ENCODE measurements at places on chromosomes 2 and 18.

GRCh38 chr2:186308347-186308746, 177.7 kb upstream of the ZC3H15 start:
- DNase-seq = no peak

GRCh38 chr2:145190031-145190703, 670.2 kb upstream of the ZEB2 start:
- no peak for DNase-seq

- no peak for DNase-seq
Observed at GRCh38 chr18:77043541-77044280, 88.9 kb downstream of the MBP start.

DNA sequence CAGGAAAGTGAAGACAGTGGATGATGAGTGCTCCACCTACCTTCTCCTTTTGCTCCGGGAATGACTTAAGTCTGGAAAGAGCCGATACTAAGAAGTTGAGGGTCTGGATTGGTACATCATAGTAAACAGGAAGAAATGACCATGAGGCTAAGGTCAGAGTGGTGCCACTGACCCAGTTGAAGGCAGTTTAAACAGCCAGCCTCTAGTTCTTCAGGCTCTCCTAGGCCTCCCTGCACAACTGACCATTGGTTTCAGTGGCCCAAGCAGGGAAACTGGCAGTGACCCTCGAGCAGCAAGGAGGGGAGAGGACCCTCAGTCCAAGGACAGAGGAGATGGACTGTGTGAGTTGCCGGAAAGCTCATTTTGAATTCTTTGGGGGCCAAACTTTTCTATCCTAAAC, 119.1 kb downstream of the MAP4K4 start:
- DNase-seq = no peak

GRCh38 chr2:48635786-48636185, 18.1 kb downstream of the GTF2A1L start:
- DNase-seq = no peak

DNA sequence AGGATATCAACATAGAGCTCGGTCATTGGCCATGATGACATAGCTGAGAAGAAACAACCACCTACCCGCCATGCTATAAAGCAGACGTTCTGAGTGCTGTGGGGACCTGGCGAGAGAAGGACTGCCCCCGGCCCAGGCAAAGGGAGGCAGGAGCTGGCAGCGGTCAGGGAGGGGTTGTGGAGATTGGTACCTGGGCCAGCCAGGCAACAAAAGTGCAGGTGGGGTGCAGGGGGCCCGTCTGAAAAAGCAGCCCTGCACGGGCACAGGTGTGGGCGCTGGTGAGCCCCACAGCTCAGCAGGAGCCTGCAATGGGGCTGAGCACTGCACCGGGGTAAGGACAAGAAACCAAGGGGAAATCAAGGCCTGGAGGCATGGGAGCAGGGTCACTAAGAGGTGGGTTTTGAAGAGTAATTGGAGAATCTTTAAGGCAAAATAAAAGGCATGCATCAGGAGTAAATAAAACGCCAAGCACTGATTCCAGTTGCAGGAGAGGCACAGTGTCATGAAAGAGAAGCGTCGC, 464.0 kb downstream of the EIPR1 start:
- DNase-seq = no peak

DNA sequence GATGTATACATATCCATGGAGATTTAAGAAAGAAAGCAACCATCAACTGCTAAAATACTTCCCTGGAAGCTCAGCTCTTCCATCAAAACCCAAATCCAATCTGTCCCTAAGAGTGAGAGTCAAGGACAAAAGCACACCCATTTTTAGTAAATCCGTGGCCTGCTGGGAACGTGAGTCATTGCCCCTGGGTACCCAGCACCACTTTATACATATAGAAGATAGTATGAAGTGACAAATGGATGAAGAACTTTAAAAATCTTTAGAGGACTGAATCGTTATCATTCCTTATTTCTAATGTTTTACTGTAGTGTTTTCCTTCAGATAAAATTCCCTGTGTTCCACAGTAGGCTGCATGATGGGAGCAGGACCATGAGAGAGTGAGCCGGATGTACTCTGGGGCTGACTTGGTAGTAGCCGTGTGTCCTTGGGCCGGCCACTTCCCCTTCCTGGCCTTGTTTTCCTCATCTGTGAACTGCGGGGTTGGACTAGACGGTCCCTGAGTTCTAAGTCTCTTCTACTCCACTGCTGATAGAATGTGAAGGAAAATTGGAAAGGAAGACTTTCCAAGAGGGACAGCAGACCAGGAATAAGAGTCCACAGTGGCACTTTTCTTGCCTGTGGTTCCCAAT, 28.5 kb upstream of the CEP68 start:
- DNase-seq = no peak

DNA sequence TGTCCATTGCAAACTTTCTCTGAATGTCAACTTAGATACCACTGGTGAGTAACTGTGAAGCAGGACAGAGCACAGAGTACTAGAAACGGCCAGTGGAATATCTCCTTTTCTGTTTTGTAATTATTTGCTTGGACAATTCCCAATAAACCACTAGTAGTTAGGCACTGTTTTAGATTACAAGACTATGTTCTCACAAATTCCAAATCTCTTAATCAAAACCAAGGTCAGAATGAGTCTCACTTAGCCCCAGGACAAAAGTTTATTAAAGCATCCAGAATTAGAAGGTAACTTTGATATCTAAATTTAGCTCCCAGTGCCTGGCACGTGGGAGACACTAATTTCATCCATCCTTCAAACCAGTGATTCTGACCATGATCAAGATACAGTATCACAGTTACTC, 89.0 kb downstream of the ZNF521 start:
- no peak for DNase-seq

GRCh38 chr18:72411261-72411660, 132.9 kb downstream of the CBLN2 start:
- no peak for DNase-seq

DNA sequence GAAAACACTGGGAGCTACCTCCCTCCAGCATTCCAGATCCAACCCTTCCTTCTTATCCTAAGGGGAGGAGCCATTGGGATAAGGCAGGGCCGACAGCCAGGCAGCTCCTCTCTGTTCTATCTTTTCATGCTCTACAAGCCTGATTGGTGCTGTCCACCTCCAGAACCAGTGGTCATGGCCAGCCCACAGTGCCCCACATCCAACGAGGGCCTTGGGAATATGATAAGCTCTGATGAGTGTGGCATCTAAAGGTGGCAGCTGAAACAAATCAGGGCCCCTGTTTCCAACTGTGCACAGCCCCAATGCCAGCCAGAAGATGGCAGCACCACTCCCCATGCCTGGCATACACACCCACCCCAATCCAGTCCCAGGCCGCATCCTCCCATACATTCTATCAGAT, 329.3 kb downstream of the C1D start:
- DNase-seq = no peak

DNA sequence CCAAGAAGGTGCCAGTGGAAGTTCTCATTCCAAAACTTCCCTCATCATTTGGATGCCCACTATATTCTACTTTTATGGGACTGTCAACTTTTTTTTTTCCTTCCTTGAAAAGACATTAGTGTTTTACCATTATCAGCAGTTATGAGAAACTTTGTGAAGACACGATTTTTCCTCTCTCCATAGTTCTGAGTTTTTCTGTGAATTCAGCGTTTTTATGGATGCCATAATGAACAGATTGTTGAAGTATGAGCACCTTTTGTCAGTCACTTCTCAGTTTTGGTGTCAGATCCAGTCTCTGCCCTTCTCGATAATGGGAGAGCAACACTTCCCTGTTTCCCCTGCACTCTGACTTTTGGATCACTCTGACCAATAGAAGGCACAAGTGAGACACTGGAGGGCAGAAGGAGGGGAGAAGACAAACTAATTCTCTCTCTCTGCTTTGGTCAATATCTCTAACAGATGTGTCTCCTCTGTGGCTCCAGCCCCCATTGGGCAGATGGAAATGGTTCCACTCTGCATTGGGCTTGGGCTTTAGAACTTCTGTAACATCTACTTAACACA, 53.5 kb upstream of the FN1 start:
- no peak for DNase-seq

- DNase-seq = no peak
Observed at GRCh38 chr2:84781942-84782716, 98.8 kb downstream of the TRABD2A start.

- DNase-seq = no peak
Observed at GRCh38 chr2:125095826-125096225, 1070.7 kb downstream of the CNTNAP5 start.

DNA sequence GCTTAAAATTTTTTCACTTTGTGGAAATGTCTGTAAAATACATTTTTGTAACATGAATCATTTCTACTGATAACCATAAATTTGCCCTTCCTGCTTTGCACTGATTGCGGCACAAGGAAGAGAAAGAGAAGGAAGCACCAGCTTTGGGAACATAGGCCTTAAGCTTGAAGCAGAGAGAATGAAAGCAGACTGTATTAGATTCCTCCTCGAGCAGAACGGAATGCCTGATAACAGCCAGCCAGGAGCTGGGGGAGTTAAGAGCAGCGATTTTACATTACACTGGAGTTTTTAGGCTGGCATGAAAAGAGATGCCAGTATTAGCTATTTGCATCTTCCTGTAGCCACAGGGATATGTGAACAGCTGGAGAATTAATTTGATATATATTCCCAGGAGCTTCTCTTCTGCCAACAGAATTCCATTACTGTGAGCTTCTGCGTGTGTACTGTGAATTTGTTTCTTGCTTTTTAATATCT, 33.5 kb downstream of the CRIM1 start:
- no peak for DNase-seq

DNA sequence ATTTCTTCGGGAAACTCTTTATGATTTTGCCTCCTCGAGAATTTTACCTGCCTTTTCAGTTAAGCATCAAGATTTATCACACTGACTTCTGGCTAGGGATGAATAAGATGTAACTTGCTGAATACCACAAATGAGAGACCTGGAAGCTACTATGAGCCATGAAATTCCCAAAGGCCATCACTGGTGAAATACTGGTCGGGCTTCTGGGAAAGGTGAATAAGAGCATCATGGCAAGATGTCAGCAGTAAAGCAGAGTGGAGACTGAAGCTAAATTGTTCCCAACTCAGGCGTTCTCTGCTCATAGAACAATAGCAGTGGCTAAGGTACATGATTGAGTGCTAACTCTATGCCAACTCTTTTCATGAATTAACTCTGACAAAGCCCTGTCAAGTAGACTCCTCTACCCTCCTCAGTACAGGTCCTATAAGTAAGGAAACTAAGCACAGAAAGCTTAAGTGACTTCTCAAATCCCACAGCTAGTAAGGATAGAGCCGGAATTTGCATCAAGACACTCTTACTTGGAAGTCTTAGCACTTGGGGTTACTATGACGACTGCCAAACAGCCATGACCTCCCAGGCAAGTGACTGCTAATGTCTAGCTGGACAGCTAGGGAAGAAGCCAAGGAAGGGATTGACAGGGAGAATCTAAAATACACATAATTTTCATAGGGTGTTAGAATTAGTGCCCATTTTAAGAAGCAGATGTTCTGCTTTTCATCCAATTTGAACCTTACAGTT, 22.7 kb upstream of the DSC3 start:
- no peak for DNase-seq

DNA sequence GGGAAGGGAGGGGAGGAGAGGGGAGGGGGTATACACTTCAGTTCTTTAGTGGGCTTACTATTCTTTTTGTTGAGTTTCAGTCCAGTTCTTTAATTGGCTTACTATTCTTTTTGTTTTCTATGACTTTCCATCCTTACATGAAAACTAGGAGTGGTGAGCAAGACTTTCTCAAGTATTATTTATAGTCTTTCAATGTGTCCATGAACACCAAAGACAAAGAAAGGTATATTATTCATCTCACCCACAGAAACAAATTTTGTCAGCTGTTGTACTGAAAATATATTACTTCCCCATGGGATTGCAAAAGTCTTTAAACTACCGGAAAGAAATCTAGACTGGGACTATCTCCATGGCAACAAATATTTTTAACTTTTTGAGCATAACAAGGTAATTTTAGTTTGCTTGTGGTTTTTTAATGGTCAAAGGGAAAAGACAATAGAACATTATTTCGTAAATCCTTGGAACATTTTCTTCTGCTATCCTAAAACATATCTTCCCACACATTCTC, 17.6 kb downstream of the ADAM17 start:
- DNase-seq = no peak

DNA sequence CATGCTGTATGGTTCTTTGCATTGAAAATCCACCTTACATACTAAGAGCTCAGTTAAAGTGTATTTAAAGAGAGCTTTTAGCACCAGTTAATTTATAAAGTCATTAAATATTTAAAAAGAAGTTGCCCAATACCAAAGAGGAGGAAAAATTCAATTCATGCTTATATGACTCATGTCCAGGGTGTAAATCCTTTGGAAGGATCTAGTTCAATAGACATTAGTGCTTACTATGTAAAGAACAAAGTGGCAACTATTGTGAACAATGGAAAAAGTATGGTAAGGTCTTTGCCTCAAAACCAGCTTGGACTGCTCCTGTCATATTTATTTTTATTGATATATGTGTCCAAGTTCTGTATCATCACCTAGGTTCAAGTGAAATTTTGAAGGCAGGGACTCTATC, 90.5 kb downstream of the SCN9A start:
- no peak for DNase-seq

- DNase-seq = no peak
Observed at GRCh38 chr2:205878999-205879762, 196.9 kb downstream of the NRP2 start.

GRCh38 chr18:34867520-34867919, 157.4 kb downstream of the DTNA start:
- DNase-seq = no peak

GRCh38 chr2:37283207-37283606, 41.4 kb downstream of the PRKD3 start:
- DNase-seq = no peak

GRCh38 chr2:154338352-154338967, 360.0 kb upstream of the KCNJ3 start:
- no peak for DNase-seq

- DNase-seq = no peak
Observed at GRCh38 chr2:26018184-26019055, 15.5 kb upstream of the RAB10 start.

- DNase-seq = no peak
Observed at GRCh38 chr2:119786295-119786694, 26.6 kb downstream of the PTPN4 start.

DNA sequence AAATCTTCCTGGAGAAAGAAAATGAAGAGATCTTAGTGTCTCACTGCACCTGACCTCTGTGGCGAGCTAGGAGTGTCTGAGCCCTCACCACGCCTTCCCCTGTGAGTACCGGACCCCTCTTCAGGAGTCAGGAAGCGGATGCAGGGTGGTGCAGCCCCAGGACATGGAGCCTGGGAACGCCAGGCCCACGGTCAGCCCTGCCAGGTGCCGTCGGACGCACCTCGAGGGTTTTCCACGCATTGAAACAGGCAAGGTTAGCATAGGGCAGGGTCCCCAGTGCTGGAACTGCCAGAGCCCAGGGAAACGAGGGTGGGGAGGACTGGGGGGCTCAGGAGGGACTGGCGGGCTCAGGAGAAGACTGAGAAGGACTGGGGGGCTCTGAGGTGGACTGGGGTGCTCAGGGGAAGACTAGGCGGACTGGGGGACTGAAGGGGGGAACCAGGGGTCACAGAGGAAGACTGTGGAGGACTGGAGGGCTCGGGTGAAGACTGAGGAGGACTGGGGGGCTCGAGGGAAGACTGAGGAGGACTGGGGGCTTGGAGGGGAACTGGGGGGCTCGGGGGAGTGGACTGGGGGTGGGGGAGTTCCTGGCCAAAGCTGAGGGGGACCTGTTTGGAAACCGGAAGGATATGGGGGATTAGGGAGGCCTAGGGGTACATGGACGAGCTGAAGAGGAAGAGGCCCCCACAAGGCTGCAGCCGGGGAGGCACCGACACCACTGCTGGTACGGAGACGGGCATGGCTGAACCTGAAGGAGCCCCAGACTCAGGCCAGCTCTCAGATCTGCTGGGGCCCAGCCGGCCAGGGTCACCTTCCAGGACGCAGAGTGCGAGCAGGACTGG, 65.2 kb upstream of the SNTG2 start:
- no peak for DNase-seq
